ENCODE measurements at places on chromosomes 6 and 20. TPM values are rescaled to one million over a fixed set of nuclear protein-coding genes. Genes with fewer than 3 reads are reported as not detected.

The LPIN3 gene
- 0.16 TPM for total RNA-seq

The ADNP gene
- 57.4 TPM for total RNA-seq

The RAB22A gene
- 20.4 TPM for total RNA-seq

The EPB41L2 gene
- total RNA-seq: 13.6 TPM

The ENPP4 gene
- 6.3 TPM for total RNA-seq

The SF3B5 gene
- total RNA-seq: 115 TPM

GRCh38 chr6:138194287-138194686 is 24.0 kb downstream of the PBOV1 start:
- no peaks in the 10 kb centered on the region for H3K36me3 ChIP-seq
- no peak for DNase-seq
- H3K27ac ChIP-seq: no peak overlapping the region
- no peaks in the 10 kb centered on the region for H3K4me1 ChIP-seq
- H3K27me3 ChIP-seq: no peaks in the 10 kb centered on the region
- H3K4me3 ChIP-seq: no peak overlapping the region

GRCh38 chr6:11212664-11213063 is 19.8 kb downstream of the NEDD9 start:
- DNase-seq: no peak
- peaks cover 37% of the 10 kb centered on the region for H3K36me3 ChIP-seq
- no peak overlapping the region for H3K4me3 ChIP-seq
- H3K27me3 ChIP-seq: no peaks in the 10 kb centered on the region

DNA sequence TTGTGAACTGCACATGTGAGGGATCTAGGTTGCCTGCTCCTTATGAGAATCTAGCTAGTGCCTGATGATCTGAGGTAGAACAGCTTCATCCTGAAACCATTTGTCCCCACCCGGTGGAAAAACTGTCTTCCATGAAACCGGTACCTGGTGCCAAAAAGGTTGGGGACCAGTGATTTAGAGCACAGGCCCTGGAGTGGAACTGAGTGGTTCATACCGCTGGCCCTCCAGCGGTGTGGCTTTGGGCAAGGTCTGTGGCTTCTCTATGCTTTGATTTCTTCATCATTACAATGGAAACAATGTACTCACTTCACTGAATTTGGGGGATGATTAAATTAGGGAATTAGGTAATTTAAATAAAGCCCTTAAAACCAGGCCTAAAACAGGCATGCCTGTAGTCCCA is 36.3 kb downstream of the CD164 start:
- DNase-seq: no peak
- no peak overlapping the region for H3K27ac ChIP-seq
- no peaks in the 10 kb centered on the region for H3K36me3 ChIP-seq
- no peak overlapping the region for H3K4me3 ChIP-seq
- H3K4me1 ChIP-seq: no peaks in the 10 kb centered on the region

GRCh38 chr6:144353871-144354314 is 68.8 kb downstream of the UTRN start:
- no peak for DNase-seq
- H3K27ac ChIP-seq: peak overlapping the region; percentile 83
- no peaks in the 10 kb centered on the region for H3K27me3 ChIP-seq
- H3K4me3 ChIP-seq: no peak overlapping the region
- H3K4me1 ChIP-seq: peaks cover 39% of the 10 kb centered on the region
- H3K36me3 ChIP-seq: peaks cover 2% of the 10 kb centered on the region

- H3K36me3 ChIP-seq: peaks cover 7% of the 10 kb centered on the region
- DNase-seq: no peak
- no peaks in the 10 kb centered on the region for H3K27me3 ChIP-seq
- H3K4me3 ChIP-seq: no peak overlapping the region
- no peak overlapping the region for H3K27ac ChIP-seq
Measured at GRCh38 chr6:126051791-126052190, 65.5 kb downstream of the TRMT11 start.

- H3K4me3 ChIP-seq: no peak overlapping the region
- peaks cover 10% of the 10 kb centered on the region for H3K4me1 ChIP-seq
- H3K27me3 ChIP-seq: no peaks in the 10 kb centered on the region
- no peak overlapping the region for H3K27ac ChIP-seq
- no peaks in the 10 kb centered on the region for H3K36me3 ChIP-seq
- DNase-seq: no peak
Measured at GRCh38 chr6:26163427-26164119, 76.3 kb downstream of the HFE start.

GRCh38 chr20:22585786-22586493 is 1.6 kb upstream of the FOXA2 start:
- H3K36me3 ChIP-seq: no peaks in the 10 kb centered on the region
- peaks cover 51% of the 10 kb centered on the region for H3K27me3 ChIP-seq
- H3K4me3 ChIP-seq: no peak overlapping the region
- H3K27ac ChIP-seq: no peak overlapping the region
- DNase-seq: no peak

GRCh38 chr6:34074064-34074742 is 71.7 kb downstream of the GRM4 start:
- DNase-seq: no peak
- no peaks in the 10 kb centered on the region for H3K4me1 ChIP-seq
- no peaks in the 10 kb centered on the region for H3K36me3 ChIP-seq
- no peak overlapping the region for H3K4me3 ChIP-seq
- H3K27ac ChIP-seq: no peak overlapping the region
- no peaks in the 10 kb centered on the region for H3K27me3 ChIP-seq

DNA sequence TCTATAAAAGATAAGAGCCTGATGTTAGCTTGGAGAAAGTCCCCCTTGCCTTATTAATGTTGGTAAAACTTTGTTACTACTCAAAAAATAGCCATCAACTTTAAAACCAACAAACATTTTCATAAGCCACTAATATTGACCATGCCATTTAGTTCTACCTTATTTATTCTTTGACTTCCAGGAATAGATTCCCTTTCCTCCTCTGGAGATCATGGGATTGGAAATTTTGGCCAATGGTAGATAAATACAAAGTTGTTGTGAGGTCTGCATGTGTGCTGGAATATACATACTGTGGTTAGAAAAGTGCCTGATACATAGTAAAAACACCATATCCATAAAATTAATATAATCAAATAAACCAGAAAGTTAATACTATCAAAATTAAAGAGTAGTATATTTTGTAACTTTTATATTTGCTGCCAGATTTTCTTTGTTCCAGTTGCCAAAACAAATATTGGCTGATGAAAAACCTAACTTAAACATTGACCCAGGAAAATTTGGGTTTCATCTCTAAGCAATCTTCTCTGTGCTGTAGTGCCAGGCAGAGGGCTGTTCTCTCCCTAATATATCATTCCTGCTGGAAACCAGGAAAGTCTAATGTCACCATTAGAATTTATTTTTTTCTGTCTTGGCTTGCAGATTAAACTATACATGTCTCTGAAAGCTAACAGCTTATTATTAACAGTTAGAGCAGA is 169.1 kb downstream of the NKAIN2 start:
- DNase-seq: no peak
- no peaks in the 10 kb centered on the region for H3K27me3 ChIP-seq
- no peak overlapping the region for H3K4me3 ChIP-seq
- no peak overlapping the region for H3K27ac ChIP-seq

DNA sequence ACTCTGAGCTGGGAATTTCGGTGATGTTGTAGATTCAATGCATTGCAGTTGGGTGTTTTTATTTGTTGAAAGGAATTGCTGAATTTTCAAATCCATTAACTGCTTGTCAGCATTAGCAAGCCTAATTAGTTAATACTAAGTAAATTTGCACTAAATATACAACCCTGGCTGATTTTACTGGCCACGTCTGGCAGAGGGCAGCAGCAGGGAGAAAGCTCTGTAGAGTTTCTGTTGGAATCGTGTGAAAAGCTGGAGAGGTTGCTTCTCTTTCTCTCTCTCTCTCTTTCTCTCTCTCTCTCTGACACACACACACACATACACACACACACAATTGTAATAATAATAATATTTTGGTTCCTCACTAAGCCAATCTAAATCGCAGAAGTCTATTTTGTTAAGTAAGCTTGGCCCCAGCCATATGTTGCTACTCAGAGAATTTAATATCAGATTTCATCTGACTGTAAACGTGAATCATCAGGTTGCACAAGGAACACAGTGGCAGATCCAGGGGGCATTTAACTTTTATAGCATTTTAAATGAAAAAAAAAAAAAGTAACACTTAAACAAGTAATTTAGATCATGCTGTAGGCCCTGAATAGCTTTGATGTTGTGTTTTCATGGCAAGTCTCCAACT is 289.5 kb downstream of the ESR1 start:
- H3K4me1 ChIP-seq: no peaks in the 10 kb centered on the region
- H3K4me3 ChIP-seq: no peak overlapping the region
- no peak for DNase-seq
- no peaks in the 10 kb centered on the region for H3K36me3 ChIP-seq
- H3K27me3 ChIP-seq: no peaks in the 10 kb centered on the region
- H3K27ac ChIP-seq: no peak overlapping the region

GRCh38 chr20:33707668-33708067 is 12.4 kb downstream of the PXMP4 start:
- no peak for DNase-seq
- H3K4me3 ChIP-seq: no peak overlapping the region
- peaks cover 28% of the 10 kb centered on the region for H3K36me3 ChIP-seq
- peaks cover 8% of the 10 kb centered on the region for H3K4me1 ChIP-seq

DNA sequence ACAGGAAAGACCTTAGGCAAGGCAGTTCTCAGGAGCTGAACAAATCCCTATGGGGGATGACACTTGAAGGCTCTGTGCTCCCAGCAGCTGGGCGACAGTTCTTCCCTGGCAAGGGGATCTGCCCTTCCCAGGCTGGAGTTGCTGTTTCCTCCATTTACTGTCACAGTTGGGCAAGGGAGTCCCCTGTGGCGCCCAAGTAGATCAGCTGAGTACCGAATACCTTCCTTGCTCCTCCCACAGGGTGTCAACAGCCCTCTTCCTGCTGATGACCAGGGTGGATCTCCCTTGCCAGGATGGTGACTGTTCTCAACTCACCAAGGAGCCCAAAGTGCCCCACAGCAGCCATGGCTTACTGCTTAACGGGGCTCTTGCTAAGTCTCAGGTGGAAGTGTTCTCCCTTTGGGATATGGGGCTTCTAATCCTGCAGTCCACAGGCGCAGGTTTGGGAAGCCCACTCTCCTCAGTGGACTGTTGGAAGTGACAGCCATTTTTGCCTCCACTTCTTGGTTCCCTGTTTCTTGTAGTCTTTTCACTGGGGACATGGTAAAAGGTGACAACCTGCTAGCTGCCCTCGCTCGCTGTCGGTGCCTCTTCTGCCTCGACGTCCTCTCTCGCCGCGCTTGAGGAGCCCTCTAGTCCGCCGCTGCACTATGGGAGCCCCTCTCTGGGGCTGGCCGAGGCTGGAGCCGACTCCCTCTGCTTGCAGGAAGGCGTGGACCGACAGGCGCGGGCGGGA is 5.7 kb upstream of the PSMG4 start:
- H3K4me3 ChIP-seq: no peak overlapping the region
- no peaks in the 10 kb centered on the region for H3K4me1 ChIP-seq
- peaks cover 39% of the 10 kb centered on the region for H3K27me3 ChIP-seq
- no peak for DNase-seq
- no peaks in the 10 kb centered on the region for H3K36me3 ChIP-seq
- H3K27ac ChIP-seq: no peak overlapping the region

DNA sequence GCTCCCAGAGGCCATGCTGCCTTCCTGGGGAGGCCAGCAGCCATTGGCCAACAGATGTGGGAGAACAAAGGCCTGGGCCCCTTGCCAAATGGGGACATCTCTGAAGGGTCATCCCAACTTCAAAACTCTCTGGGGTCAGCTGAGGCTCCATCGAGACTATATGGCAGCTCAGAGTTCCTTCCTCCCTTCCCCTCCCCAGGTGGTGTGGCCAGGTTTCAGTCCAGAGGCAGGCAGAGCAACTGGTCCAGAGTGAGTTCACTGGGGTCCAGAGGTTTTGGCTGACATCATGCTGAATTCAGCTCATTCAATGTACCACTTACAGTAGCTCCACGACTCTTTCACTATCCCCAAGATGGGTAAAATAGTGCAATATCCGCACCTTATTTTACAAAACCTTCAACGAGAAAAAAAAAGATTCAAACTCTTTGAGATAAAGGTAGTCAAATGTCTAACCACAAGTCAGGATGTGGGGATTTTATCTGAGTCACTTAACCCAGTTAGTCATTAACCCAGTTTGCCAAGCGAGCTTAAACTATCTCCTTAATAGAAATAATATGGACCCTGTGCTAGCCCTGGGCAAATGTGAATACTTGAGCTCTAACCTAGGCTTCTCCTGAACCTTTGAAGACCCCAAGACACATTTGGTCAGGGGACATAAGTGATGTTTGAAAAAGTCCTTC is 108.4 kb upstream of the PLEKHG1 start:
- H3K4me3 ChIP-seq: no peak overlapping the region
- peaks cover 3% of the 10 kb centered on the region for H3K4me1 ChIP-seq
- DNase-seq: no peak
- H3K27me3 ChIP-seq: no peaks in the 10 kb centered on the region

- no peak overlapping the region for H3K27ac ChIP-seq
- H3K36me3 ChIP-seq: no peaks in the 10 kb centered on the region
- no peak overlapping the region for H3K4me3 ChIP-seq
- no peaks in the 10 kb centered on the region for H3K4me1 ChIP-seq
- no peak for DNase-seq
Measured at GRCh38 chr6:165728216-165728615, 65.2 kb upstream of the PDE10A start.

GRCh38 chr6:45661661-45662060 is 283.9 kb upstream of the SUPT3H start:
- H3K36me3 ChIP-seq: no peaks in the 10 kb centered on the region
- H3K27me3 ChIP-seq: no peaks in the 10 kb centered on the region
- H3K4me3 ChIP-seq: no peak overlapping the region
- no peak overlapping the region for H3K27ac ChIP-seq

DNA sequence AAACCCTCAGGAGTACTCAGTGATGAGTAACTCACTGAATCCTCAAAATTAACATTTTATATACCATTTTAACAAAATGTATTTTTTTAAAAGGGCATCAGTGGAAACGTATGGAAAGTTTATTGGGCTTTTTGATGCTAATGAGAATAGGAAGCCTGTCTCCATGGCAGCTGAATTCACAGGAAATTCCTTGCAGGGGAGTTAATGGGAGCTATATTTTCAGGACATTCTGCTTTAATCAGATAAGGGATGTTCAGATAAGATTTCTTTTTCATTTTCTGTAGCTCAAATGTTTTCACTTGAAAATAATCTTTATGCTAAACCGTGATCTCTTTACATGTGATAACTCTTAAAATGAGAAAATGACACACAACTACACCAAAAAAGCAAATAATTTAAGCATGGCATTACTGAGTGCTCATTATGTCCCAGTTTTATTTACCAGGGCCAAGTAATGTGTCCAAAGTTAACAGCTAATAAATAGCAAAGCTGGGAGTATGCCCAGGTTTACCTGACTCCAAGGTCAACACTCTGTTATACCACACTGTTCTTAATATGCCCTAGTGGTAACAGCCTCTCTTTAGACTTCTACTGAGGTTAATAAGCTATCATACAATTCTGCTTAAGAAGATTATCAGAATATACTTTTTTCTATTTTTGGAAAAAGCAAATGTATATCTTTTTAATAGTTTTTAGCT is 348.1 kb downstream of the GRIK2 start:
- no peak overlapping the region for H3K27ac ChIP-seq
- no peak for DNase-seq
- no peaks in the 10 kb centered on the region for H3K36me3 ChIP-seq

GRCh38 chr6:54907355-54907754 is 60.8 kb downstream of the FAM83B start:
- no peak for DNase-seq
- no peak overlapping the region for H3K27ac ChIP-seq
- no peaks in the 10 kb centered on the region for H3K27me3 ChIP-seq
- H3K36me3 ChIP-seq: no peaks in the 10 kb centered on the region

- H3K27me3 ChIP-seq: no peaks in the 10 kb centered on the region
- H3K4me3 ChIP-seq: no peak overlapping the region
- no peaks in the 10 kb centered on the region for H3K36me3 ChIP-seq
Measured at GRCh38 chr20:44370639-44371218, 15.2 kb downstream of the HNF4A start.

- H3K27me3 ChIP-seq: peaks cover 3% of the 10 kb centered on the region
- no peak overlapping the region for H3K4me3 ChIP-seq
- DNase-seq: no peak
- H3K4me1 ChIP-seq: peaks cover 10% of the 10 kb centered on the region
Measured at GRCh38 chr6:24644377-24644776, 1.6 kb downstream of the KIAA0319 start.

Measured in T-cell (primary cell).